H54 (cell line): ENCODE measurements at places on chromosomes 5 and 9.

GRCh38 chr5:131593921-131594320 lies 41.1 kb downstream of the RAPGEF6 start:
- DNase-seq = no peak

DNA sequence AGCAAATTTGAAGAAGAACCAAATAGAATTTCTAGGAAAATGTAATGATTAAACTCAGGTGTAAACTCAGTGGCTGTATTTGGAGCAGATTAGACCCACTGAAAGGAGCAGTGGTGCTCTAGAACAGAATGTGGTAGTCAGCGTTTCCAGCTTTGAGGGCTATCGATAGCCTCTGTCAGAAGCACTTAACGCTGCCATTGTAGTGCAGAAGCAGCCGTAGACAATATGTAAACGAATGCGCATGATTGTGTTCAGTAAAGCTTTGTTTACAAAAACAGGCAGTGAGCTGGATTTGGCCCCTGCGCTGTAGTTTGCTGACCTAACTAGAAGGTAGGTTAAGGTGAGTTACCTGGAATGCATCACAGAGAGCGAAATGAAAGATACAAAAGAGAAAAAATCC lies 72.0 kb downstream of the FAM78A start:
- DNase-seq = no peak

DNA sequence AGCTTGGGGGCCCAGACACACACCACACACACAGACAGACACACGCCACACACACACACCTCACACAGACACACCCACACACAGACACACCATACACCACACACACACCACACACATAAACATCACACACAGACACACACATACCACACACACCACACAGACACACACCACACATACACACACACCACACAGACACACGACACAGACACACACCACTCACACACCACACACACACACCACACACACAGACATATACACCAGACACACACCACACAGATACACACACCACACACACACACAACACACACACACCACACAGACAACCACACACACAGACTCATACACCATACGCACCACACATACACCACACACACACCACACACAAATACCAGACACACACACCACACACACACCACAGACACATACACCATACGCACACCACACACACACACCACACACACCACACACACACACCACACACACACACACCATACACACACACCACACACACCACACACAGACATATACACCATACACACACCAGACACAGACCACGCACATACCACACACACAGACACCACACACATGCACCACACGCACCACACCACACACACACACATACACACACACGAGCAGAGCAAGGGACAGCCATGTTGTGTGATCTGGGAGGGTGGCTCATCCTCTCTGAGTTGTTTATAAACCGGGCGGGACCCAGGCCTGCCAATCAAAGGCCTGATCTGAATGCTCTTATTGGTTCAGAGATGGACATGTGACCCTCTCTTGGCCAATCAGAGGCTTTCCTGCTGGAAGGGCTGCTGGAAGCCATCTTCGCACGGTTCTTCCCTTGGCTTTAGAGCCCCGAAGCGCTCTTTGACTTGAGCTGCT lies 148.3 kb downstream of the GAPVD1 start:
- peak; percentile 86 for DNase-seq

GRCh38 chr9:137055385-137056364 lies 1.8 kb upstream of the ENTPD2 start:
- DNase-seq = peak; percentile 83

DNA sequence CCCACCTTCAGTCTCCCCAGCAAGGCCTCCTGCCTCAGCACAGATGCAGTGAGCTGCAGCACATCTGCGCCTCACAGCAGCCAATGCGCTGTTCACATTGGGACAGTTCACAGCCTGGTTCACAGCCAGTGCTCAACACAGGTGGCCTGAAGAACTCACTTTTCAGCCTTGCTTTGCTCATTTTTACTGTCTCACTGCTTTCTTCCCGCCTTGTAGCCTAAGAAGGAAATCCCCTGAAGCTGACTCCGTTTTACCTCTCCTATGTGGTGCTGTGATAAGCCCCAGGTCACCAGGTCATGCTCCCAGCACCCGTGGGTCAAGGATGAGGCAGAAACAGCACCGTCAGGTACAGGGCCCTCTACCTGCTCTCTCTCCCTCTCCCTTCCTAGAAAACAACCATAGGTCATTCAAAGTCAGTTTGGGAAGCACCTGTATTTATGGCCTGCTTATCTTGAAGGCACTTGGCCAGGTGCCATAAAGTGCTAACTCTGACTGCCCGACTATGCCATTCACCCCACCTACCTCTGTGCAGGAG lies 1.1 kb downstream of the GCNT4 start:
- DNase-seq = no peak

- no peak for DNase-seq
Measured at GRCh38 chr9:124102363-124102762, 90.8 kb downstream of the LHX2 start.

GRCh38 chr9:2389404-2389803 lies 232.2 kb upstream of the VLDLR start:
- DNase-seq = no peak

DNA sequence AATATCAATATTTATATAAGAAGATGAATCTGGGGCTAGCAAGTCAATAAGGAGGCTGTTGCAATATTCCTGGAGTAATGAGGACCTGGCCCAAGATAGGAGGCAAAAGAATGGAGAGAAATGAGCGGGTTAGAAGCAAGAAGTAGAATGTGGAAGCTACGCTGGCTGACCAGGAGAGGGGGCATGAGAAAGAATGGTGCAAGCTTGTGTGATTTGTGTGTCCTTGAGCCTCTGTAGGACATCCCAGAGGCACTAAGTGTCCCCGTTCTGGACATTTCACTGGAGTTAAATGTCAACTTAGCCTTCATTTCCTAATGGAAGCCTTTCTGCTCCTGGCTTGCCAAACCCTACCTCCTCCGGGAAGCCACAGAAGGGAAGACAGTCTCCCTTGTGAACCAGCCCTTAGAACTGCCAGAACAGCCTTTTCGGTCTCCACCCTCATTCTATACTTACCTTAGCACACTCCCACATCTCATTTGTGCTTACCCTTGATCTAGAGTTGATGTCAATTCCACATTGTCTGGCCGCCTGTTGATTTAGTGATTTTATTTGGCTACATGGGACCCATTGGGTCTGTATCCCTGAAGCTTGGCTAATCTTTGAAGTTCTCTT lies 6.7 kb upstream of the PDE6A start:
- no peak for DNase-seq

DNA sequence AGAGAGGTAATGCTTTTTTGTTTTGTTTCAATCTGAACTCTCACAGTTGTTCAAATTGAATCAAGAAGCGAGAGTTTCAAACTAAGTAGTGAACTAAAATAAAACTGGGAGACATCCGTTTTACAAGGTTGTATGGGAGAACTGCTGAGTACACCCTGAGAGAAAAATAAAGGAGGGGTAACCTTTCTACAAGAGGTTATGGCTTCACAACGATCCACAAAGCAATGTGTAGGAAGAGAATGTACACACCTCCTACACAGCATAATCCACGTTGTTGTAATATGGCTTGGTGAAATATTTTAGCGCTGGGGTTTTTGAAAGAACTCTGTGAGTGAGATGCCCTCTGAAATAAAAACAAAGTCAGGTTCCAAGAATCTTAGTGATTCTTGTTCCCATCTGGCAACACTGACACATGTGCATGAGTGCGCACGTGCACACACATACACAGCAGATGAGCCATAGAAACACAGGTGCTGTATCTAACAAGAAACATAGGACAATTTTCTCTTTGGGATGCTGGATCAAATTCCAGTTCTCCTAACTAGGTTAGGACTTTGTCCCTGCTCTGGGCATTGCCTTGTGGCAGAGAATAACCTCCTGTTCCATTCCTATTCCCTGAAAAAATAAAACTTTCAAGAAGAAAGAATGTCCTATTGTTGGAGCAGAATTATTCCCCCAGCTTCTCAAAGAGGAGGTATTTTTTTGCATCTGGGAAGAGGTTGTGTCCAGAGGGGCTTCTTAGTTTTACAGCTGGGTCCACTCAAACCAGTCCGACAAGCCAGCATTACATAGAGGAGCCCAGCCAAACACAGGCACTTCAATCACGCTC lies 94.5 kb upstream of the EFNA5 start:
- no peak for DNase-seq

GRCh38 chr5:74386571-74387334 lies 253.8 kb downstream of the ENC1 start:
- peak; percentile 47 for DNase-seq

DNA sequence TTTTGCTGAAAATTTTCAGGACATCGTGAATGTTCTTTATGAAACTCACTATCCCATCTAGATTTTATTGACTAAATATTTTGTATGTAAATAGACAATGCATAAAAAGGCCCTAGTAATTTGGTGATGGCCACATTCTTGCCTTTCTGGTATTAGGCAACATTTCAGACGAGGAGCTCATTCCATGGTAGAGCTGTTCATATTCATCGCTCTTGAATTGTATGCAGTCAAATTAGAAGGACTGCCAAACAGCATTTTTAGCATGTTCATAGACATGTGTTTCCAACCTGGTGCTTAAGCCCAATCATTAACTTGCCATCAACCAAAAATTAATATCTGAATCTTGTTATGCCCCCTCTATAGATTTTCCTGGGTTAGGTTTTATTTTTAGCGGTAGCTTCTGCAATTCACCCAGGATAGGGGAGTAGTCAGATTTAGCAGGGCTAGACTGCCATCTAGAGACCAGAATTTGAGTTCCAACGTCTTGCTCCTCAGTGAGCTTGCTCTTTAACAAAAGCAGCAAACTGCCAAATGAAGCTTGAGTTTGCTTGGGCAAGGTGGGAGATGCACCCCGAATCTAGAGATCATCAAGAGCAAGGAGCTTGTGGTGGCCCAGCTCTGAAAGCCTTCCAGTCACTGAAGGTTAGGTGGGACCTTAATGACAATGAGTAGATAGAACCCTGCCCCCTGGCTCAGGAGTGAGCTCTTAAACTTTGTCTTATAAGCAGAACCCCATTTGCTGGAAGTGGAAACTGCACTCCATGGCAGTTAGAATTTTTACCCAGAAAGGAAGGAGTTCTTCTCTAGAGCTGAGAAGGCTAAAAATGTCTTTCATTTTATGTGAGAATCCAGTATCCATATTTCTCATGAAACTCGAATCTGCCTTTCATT lies 456.2 kb downstream of the RASEF start:
- DNase-seq = peak; percentile 22

- no peak for DNase-seq
Measured at GRCh38 chr5:102453716-102454115, 45.1 kb downstream of the SLCO6A1 start.

DNA sequence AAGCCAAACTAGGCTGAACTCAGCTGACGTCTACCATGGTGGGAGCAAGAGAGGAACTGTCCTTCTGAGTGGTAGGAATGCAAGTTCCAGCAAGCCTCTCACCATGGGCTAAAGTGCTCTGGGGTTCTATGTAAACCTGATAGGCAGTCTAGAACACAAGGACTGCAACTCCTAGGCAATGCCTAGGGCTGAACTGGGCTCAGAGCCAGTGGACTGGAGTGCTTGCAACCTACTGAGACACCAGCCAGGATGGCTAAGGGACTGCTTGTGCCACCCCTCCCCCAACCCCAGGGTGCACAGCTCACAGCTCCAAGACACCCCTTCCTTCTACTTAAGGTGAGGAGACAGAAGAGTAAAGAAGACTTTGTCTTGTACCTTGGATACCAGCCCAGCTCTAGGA lies 12.1 kb upstream of the RCL1 start:
- DNase-seq = no peak

- peak; percentile 45 for DNase-seq
Measured at GRCh38 chr9:94757158-94757557, 30.7 kb downstream of the AOPEP start.
